ENCODE measurements at places on chromosomes 6 and 20. TPM values are rescaled to one million over a fixed set of nuclear protein-coding genes. Genes with fewer than 3 reads are reported as not detected.

BHLHE23 gene
- not detected for total RNA-seq

TNXB gene
- total RNA-seq, result 4.3 TPM

CST2 gene
- total RNA-seq, result not detected

MRPS18A gene
- 79.5 TPM for total RNA-seq

STK35 gene
- 18.2 TPM for total RNA-seq

MAP7 gene
- 15.4 TPM for total RNA-seq

BCL2L1 gene
- 139 TPM for total RNA-seq

CST4 gene
- not detected for total RNA-seq

SYCP2 gene
- total RNA-seq, result 0.35 TPM

SPTLC3 gene
- total RNA-seq, result 20.3 TPM

SMOC2 gene
- total RNA-seq, result not detected

FAM217A gene
- total RNA-seq, result not detected

TAF4 gene
- total RNA-seq, result 16.1 TPM

RBBP8NL gene
- total RNA-seq, result not detected

CLDN20 gene
- total RNA-seq, result not detected

TMC2 gene
- not detected for total RNA-seq

SLC29A1 gene
- total RNA-seq, result 6.8 TPM

TSPO2 gene
- not detected for total RNA-seq

SCGN gene
- not detected for total RNA-seq

WFDC2 gene
- total RNA-seq, result not detected

MEP1A gene
- total RNA-seq, result not detected

GTSF1L gene
- total RNA-seq, result not detected

HTR1B gene
- total RNA-seq, result not detected

IL17F gene
- total RNA-seq, result not detected

HLA-DOA gene
- total RNA-seq, result not detected

HDGFL1 gene
- not detected for total RNA-seq

GNRH2 gene
- 1.0 TPM for total RNA-seq

All from MCF 10A (cell line).